ENCODE measurements at places on chromosomes 3 and 15. TPM values are rescaled to one million over a fixed set of nuclear protein-coding genes. Genes with fewer than 3 reads are reported as not detected.

GRCh38 chr3:142180761-142181362 lies 31.5 kb upstream of the TFDP2 start:
- DNase-seq: peak; percentile 11

DNA sequence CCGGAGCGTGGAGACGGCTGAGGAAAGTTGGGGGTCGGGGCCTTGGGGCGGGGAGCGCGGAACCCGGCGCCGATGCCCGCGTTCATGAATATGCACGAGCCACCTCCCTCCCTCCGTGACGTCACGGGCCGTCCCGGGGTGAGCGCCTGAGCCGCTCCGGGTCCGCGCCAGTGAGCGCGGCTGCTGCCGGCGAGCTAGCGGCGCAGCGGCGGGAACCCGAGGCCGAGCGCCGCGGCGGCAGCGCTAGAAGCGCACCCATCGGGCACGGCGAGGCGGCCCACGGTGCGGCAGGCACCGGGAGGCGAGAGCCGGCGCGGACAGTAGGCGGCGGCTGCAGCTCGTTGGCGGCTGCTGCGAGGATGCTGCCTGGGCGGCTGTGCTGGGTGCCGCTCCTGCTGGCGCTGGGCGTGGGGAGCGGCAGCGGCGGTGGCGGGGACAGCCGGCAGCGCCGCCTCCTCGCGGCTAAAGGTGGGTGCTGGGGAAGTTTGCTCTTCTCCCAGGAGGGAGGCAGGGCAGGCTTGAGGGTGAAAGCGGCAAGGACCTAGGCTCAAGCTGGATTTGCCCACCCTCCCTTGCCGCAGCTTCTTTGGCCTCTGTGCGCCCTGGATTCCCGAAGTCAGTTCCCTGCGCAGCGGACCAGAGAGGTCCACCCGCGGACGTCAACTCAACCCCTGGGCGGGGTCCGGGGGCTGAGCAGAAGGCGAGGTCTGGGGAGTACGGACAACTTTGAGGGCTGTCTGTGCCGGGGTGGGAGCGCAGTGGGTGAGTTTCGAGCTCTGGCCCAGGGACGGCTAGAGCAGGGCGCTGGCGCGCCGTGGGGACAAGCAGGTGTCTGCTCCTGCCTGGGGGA lies at the start of gene CLSTN2:
TSS of gene CLSTN2 (plus strand) at position 170 of the 850 bp plus-strand sequence.
- DNase-seq: no peak

Gene PLA2G4E
- not detected for polyA plus RNA-seq

Gene PAK2
- polyA plus RNA-seq: 37.5 TPM

DNA sequence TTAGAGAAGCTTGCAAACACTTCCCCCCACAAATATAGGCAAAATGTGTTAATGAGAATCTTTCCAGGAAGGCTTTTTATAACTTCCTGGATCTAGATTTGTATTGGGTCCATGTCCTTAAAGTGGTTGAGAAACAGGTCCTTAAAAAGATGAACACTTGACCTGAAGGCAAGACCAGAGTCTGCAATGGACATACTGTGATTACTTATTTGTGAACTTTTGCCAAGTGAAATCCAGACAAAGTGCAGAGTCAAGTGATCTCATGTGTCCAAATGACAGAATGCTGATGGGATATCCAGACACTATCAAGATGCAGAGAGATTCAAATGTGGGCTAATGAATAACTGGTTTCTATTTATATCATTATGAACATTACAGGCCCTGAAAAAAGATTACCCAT lies 43.8 kb downstream of the FRMD4B start:
- DNase-seq: no peak

DNA sequence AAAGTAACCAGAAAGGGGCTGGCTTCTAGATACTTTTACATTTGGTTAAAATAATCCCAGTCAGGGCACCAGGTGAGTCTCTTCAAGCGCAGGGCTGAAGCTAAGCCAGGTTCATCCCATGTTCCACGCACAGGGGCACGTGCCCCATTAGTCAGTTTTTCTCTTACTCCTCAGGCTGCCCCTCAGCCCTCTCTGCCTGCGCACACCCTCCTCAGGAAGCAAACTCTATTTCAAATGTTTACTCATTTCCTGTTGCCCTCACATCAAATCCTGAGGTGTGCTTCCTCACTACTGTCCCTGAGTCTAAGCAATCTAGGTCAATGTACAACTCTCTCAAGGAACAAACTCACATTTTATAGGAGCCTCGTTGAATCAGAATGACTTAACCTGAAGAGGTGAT lies 48.5 kb downstream of the THBS1 start:
- DNase-seq: peak; percentile 33

DNA sequence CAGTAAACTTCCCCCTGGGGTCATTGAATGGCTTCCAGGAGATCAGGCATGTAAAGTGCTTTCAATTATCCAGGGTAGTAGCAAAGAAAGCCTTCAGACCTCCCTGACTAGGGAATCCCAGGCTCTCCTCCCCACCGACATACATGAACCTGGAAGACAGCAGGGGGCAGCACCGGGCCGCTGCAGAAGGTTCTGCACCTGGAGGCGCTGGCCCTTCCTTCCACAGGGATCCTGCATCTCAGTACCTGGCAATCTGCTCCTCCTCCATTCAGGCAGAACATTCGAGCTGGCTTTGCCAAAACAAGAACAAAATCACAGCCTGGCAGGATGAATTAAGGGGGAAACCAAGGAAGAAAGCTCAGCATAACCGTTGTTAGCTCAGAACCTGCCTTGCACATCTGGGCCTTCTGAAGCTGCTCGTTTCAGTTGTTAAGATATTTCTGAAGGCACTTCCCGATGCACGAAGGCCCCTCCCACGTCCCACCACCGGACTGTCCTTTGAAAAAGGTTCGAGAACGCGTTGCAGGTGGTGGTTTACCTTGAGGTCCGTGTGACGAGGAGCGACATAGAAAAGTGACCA lies 237.7 kb downstream of the SLCO3A1 start:
- no peak for DNase-seq

Gene B3GNT5
- polyA plus RNA-seq: 0.47 TPM

Gene NAALADL2
- polyA plus RNA-seq: not detected

GRCh38 chr15:39052323-39052705 lies 487.7 kb upstream of the RASGRP1 start:
- DNase-seq: no peak

Gene FOXB1
- 1.2 TPM for polyA plus RNA-seq

DNA sequence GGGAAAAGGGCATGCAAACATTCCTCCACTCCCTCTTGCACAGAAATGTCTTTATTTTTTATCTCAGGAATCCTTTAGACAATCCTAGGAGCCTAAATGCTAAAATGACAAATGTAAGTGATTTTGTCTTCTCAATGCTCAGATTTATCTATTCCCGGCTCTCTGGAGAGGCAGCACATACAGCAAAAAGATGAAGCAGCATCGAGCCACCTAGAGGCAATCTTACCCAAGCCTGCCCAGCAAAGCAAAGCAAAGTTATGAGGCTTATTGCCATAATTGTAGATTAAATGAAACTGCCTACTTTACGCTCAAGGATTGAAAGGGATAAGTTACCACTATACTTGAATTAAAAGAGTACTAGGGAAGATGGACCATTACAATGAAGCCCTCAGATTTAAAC lies 750.4 kb upstream of the NR2F2 start:
- no peak for DNase-seq

Gene KCNH8
- not detected for polyA plus RNA-seq

DNA sequence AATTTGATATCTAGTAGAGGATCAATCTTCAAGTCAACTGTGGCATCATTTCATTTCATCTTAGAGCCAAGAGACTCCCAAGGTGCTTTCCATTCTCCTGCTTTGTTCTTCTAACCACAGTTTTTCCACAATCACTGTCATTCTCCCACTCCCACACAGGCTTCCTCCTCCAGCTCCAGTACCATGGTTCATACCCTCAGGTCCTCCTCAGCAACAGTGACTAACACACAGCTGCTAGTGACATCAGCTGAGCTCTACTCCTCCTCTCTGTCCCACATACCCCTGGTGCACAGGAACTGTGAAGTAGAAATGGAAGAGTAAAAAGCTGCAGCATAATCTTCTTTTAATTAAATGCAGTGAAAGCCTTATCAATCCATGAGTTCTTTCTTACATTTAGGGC lies 200.2 kb upstream of the DPH6 start:
- no peak for DNase-seq

GRCh38 chr3:186529201-186529999 lies 14.8 kb downstream of the CRYGS start:
- no peak for DNase-seq

Gene CYP1A2
- not detected for polyA plus RNA-seq

Gene AHSG
- not detected for polyA plus RNA-seq

Gene CACNA2D2
- 0.29 TPM for polyA plus RNA-seq

DNA sequence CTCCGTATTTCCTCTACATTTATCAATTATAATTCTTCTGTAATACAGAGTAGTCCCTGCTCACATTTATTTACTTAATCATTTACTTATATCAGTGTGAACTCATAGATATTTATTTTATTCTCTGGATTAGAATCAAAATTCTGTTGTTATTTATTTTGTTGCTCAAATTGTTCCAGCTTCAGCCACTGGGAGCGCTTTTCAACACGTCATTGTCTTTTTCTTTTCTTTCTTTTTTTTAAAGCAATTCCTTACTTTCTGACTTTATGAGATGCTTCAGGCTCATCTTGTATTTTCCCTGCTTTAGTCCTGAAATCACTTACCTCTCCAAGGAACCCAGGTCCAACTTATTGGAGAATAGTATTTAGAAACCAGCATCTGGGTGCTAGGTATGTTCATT lies 53.4 kb downstream of the GLCE start:
- DNase-seq: no peak

Gene SMARCC1
- 53.2 TPM for polyA plus RNA-seq

DNA sequence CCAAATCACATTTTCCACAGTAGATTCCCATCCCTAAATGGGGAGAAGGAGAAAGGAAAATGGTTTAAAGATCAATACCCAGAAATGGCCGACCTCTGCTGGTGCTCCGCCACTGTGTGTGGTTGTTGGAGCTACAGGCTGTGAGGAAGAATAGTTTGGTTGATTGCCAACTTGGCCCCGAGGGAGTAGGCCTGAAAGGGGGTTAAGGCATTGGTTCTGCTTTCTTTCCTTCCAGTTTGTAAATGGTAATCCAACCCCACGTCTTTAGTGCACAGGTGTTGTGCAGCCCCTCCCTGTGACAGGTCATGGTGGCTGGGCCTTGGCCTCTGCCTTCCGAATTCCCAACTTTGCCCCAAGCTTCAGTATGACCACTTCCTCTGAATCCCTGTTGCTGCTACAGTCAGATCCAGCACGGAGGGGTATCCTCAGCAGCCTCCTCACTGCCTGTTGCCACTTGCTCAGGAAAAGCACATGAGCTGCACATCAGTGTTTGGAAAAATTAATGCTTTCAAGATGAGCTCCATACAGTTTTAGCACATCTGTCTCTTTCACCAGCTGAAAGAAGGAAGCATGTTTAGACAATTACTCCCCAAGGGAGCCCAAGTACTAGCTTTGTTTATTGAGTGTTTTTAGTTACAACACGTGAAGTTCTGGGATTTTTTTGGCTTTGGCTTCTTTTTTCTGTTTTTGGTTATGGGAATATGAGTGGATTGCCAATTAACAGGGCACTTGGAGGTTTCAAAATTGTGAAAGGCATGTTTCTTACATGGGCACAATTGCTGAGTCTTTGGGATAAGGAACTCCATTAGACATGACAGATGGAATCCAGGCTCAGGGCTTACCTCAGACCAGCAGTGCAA lies 92.3 kb upstream of the ROPN1 start:
- DNase-seq: no peak

DNA sequence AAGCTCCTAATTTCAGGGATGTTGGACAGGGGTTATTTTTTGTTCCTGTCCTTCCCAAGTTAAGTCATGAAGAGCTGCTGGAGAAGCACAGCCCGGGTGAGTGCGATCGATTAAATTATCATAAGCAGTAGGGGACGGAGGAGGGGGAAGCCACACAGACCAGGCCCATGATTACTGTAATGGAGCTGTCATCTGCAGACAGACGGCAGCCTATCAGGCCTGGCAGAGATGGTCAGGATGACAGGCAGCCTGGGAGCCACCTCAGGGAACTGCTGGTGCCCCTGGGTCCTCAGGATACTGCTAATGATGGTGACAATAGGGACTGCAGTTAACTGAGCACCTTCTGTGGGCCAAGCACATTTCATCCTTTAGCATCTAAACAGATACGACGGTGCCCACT lies 147.7 kb downstream of the RAB11A start:
- DNase-seq: no peak

GRCh38 chr3:46883054-46883829 lies 5.7 kb downstream of the PTH1R start:
- DNase-seq: no peak

Gene GALNT15
- not detected for polyA plus RNA-seq

Gene THRB
- polyA plus RNA-seq: not detected

- no peak for DNase-seq
Measured at GRCh38 chr3:93843981-93844380, 129.7 kb downstream of the PROS1 start.

- peak; percentile 10 for DNase-seq
Measured at GRCh38 chr15:22980189-22981050, at the start of gene CYFIP1. Gene CYFIP1 (minus strand): TSS chr15:22980368. CDS start chr15:22947285, 33,083 bp downstream.

GRCh38 chr15:75532413-75533250 lies 46.5 kb downstream of the PTPN9 start:
- DNase-seq: peak; percentile 13

- DNase-seq: no peak
Measured at GRCh38 chr3:23202203-23202920, 765 bp upstream of the UBE2E2 start.

DNA sequence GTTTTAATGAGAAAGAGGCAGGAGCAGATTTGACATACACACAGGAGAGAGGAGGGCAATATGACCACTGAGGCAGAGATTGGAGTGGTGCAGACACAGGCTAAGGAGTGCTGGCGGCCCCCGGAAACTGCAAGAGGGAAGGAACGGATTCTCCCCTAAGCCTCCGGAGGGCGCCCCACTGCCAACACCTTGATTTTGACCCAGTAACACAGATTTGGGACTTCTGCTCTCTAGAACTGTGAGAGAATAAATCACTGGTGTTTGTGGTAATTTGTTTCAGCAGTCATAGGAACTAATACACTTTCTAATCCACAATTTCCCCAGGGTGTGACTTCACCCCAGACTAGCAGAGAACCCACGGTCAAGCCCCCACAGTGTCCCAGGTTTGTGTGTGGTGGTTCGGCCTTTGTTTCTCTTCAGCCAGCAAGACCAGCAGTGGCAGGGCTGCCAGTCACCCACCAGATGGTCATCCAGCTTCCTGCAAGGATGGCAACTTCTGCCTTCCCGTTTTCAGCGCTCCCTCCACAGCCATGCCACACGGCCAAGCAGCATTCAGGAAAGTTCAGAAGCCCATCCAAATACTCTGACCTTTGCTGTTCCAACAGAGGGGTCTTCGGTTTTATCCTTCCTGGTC lies 23.6 kb upstream of the TSPAN3 start:
- DNase-seq: no peak

- no peak for DNase-seq
Measured at GRCh38 chr3:142056656-142057330, 92.6 kb downstream of the TFDP2 start.

GRCh38 chr3:12907729-12908128 lies 66.4 kb upstream of the RPL32 start:
- DNase-seq: no peak

All from CD4-positive, CD25-positive, alpha-beta regulatory T cell (primary cell).